Muscle of back (tissue), 13 donors: ENCODE measurements at places on chromosomes 11 and 22.

DNA sequence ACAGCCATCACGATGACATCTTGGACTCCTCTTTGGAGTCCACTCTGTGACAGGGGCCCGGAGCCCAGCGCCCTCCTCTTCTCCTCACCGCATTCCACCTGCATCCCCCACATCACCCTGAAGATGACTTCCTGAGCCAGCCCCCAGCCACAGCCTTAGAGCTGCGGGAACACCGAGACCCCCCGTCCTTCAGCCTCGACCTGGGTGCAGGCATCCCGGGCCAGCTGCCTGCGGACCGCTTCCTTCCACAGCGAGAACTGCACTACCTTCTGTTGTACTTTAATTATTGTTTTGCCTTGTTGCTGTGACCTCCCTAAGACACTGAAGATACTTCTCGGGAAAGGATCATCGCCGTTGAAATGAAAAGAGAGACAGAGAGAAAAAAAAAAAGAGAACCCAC lies 42.1 kb downstream of the DBX1 start:
- no peak for DNase-seq

GRCh38 chr11:112728288-112728687 lies 232.9 kb upstream of the NCAM1 start:
- DNase-seq = no peak

GRCh38 chr11:129698212-129698611 lies 117.4 kb upstream of the TMEM45B start:
- DNase-seq = no peak

DNA sequence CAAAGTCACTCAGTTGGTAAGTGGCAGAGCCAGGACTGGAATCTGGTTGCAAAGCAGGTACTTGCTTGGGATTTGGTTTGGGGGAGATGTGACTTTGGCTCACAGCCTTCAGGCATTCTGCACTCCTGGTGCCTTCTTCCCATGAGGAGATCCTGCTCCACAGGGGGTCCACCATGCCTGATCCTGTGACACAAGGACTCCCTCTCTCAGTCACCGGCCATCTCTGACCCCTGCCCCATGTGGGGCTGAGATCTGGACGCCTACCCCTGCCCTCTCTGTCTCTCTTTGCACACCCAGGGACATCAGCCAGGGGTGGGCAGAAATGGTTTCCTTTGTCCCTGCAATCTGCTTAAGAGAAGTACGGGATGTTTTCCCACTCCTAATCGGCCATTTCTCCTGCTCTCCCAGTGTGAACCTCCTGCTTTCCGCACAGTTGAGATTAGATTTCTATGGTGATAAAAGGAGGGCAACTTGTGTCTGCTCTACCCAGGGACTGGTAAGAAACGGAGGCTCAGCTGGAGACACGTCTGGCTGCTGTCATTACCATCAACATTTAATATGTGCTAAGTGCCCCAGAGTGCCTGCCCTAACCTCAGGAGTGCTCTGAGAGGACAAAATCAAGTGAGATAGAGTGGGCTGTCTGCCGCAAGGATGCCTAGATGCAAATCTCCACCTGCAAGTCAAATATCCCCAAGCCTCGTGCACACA lies 11.1 kb upstream of the FXYD6 start:
- DNase-seq = no peak

DNA sequence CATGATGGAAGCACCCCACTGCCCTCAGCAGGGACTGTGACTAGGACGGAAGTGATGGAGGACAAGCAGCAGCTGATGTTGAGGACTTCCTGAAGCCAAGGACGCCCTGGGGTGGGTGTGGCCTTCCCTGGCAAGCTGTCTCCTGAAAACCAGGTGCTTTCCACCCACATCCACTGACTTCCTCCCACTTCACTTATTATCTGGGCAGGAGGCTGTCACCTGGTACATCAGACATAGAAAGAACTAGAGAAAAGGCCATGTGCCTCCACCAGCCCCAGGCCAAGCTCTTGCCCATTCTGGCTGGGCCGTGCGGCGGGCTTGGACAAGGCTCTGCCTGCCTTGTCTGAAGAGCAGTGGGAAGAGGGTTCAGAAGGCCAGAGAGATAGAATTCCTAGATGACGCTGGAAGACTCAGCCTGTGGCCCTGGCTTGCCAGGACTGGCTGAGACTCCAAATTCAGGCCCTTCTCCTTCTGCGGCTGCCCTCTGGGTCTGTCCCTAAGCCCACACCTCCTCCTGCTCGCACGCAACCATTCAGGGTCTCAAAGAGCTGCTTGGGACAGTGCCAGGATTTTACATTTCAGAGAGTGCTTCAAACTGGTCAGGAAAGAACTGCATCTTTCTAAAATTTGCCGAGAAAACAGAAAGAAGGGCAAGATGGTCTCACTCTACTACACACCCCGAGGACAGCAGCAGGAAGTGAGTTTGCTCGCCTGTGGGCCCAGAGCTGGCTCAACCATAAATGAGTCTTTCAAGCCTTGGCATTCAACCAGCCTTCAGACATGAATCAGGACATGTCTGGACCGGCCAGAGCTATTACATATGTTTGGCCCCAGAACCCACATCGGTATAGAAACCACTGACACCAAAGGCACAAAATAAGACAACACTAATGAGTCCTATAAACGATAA lies 13.3 kb downstream of the ARHGAP1 start:
- DNase-seq = no peak

GRCh38 chr22:20587206-20587958 lies 80.0 kb downstream of the MED15 start:
- DNase-seq = no peak

GRCh38 chr11:76604626-76605241 lies 65.8 kb downstream of the LRRC32 start:
- DNase-seq = no peak

DNA sequence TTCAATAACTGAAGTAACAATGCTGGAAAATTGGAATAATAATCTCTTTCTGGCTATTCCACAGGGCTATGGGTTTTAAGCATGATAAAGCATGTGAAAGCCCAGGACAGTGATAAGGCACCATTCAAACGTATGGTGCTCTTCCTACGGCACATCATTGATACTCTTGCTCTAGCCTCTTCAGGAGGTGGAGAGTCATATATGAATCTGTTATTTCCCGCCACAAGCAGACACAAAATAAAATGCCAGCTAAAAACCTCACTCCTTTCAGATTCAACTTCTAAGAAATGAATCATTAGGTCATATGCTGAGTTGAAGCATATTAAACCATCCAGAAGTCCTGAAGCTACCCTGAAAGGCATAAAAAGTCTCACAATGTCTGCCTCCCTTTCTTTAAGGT lies 49.9 kb downstream of the FZD4 start:
- DNase-seq = no peak

GRCh38 chr22:36757668-36758211 lies 18.2 kb downstream of the IFT27 start:
- DNase-seq = peak; percentile 63

GRCh38 chr11:123392844-123393243 lies 37.2 kb upstream of the GRAMD1B start:
- DNase-seq = no peak

- DNase-seq = no peak
Observed at GRCh38 chr11:133269267-133269666, 263.0 kb downstream of the OPCML start.

- DNase-seq = no peak
Observed at GRCh38 chr11:280706-281485, 2.7 kb downstream of the NLRP6 start.

DNA sequence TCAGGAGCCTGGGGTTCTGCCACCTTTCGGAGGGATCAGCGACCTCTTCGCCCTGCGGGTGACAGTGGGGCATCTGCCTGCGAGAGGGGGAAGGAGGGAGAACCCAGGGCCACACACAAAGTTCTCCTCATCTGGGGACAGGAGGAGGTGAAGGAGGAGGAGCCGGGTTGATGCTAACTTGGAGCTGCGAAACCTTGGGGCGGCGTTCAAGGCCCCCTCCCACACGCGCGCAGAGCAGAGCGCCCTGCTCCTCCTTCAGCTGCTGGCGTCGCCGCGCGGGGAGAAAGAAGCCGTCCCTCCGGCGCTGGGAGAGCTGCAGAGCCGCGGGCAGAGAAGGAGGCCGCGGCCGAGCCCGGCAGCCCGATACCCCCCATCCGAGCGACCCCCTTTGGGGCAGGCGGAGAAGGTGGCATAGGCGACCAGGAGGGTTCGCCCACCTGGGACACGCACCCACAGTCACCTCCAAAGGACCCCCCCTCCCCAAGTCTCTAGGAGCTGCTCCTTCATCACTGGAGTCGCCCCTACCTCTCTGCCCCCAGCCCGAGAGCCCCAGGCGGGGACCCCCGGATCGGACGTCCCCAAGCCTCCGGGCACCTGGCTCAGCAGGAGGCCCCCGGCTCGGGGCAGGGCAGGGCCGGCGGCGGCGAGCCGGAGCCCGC lies at the start of gene RASD2:
Gene RASD2, plus strand, starts transcription at position 237 of the 659 bp plus-strand sequence. CDS start 5,979 bp downstream, outside the sequence.
- DNase-seq = peak; percentile 60

GRCh38 chr11:134579724-134580609 lies 167.9 kb upstream of the B3GAT1 start:
- DNase-seq = no peak

DNA sequence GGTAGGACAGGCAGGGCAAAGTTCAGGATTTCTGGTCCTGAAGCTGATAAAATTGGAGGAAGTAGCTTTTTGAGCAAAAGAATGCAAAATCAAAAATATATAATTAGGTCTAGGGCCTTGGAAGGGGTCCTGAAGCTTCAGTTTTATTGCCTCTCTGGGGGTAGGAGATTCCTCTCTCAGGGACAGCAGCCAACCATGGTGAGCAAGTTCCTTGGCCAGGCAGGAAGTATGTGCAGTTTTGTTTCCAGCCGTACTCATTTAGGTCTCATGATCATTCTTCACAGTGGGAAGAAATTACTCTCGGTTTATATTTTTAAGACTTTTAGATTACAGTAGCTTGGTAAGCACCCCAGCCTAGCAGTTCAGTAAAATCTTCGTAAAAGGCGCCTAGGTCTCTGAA lies 2.9 kb upstream of the RAB38 start:
- peak; percentile 67 for DNase-seq

DNA sequence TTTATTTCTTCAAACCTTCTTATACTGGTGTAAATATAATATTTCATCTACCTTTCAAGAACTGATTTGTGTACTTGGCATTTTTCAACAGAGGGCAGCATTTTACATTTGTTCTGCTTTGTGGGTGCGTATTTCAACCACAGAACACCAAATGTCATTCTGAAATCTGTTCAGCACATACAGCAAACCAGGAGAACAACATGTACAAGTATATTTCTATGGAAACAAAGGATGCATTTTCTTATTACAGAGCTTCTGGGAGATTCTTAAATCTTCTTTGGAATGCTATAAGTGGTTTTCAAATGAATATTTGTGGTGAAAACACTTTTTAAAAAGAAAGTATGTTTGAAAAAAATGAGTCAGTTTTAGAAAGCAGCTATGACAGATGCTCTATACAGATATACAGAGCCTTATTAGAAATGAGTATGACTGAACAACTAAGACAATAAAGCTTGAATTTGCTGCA lies 946.0 kb downstream of the FAM181B start:
- DNase-seq = peak; percentile 2

DNA sequence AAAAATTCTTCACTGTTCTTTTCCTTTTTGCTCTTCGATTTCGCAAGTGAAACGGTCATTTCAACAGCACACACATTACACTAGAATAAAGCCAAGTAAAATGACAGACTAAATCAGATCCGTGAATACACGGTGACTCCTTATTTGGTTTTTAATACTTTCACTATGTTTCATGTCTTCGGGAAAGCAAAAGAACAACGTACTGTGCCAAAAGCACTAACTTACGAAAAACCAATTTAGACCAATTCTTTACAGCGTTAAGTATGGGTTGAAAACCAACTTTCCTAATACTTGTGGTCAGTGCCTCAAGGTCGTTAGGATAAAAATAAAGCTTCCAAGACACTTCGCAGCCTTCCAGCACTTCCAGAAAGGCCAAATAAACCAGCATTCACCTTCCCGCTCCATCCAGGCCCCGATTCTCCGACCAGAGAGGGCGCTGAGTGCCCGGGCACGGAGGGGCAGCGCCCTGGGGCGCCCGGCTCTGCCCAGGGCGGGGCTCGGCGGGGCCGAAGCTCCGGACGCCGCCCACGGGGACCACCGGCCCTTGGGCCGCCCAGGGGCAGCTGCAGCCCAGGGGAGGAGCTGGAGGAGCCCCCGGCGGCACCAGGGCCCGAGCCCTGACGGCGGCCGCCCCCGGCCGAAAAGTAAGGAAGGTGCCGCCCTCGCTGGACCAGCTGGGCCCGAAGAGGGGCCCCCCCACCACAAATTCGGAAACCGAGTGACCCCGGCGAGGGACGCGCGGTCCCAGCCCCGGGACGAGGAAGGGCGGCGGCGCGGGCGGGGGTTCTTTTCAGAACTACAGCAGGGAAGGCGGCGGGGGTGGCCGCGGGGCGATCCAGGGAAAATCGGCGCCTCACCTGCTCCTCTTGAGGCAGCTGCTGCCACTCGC lies 499 bp downstream of the ATL3 start:
- DNase-seq = peak; percentile 83

- DNase-seq = no peak
Observed at GRCh38 chr11:134581121-134581626, 169.1 kb upstream of the B3GAT1 start.

GRCh38 chr11:43582024-43582862 lies 98.3 kb upstream of the HSD17B12 start:
- no peak for DNase-seq

DNA sequence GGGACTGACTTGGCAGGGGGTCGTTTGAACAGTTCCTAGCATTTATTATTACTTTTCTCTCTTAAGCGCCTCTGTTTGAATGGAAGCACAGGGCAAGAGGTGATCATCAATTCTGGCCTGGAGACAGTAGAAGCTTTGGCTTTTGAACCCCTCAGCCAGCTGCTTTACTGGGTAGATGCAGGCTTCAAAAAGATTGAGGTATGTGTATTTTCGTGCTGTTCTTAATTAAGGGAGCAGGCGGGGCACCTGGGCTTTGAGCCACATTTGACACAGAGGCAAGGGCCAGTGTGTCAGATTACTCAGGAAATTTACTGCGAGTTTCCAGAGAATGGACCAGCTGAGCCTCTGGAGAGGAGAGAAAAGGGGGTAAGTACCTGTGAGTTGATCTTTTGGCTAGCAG lies 102.4 kb upstream of the SORL1-AS1 start:
- no peak for DNase-seq

DNA sequence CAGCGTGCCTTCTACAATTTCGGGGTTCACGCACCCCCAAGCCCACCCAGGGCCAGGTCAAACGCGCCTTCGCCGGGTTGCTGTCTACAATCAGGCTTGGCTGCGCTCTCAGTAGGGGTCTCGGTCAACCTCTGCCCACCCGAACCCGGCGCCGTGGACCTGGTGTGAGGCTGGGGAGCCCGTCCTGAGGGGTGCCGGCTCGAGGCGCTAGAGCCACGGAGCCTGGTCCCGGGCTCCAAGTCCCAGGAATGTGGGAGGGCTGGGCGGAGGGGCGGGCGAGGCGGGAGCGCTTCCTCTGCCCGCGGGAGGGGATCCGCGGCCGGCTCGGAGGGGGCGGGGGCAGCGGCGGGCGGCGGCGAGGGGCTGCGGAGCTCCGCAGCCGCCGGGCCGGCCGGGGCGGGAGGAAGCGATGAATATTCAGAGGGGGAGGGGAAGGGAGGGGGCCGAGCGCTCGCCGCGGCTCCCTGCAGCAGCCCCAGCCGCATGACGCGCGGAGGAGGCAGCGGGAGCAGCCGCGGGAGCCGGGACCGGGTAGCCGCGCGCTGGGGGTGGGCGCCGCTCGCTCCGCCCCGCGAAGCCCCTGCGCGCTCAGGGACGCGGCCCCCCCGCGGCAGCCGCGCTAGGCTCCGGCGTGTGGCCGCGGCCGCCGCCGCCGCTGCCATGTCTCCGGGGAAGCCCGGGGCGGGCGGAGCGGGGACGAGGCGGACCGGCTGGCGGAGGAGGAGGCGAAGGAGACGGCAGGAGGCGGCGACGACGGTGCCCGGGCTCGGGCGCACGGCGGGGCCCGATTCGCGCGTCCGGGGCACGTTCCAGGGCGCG lies at the start of gene PTPRJ:
Gene PTPRJ, plus strand, starts transcription at position 472 of the 819 bp plus-strand sequence. CDS start 354 bp downstream, outside the sequence.
- DNase-seq = peak; percentile 30
